ENCODE measurements at places on chromosomes 7 and 10. TPM values are rescaled to one million over a fixed set of nuclear protein-coding genes. Genes with fewer than 3 reads are reported as not detected.
A peak's percentile ranks its signal among the peaks of the same experiment; 100 is the strongest.

HOXA10 gene
- total RNA-seq: 21.2 TPM

LBX1 gene
- 3.3 TPM for total RNA-seq

MMD2 gene
- total RNA-seq: not detected

ANKRD2 gene
- 27.6 TPM for total RNA-seq

SUPV3L1 gene
- 25.0 TPM for total RNA-seq

DUSP5 gene
- total RNA-seq: 2.0 TPM

PIK3CG gene
- total RNA-seq: 3.3 TPM

DNA sequence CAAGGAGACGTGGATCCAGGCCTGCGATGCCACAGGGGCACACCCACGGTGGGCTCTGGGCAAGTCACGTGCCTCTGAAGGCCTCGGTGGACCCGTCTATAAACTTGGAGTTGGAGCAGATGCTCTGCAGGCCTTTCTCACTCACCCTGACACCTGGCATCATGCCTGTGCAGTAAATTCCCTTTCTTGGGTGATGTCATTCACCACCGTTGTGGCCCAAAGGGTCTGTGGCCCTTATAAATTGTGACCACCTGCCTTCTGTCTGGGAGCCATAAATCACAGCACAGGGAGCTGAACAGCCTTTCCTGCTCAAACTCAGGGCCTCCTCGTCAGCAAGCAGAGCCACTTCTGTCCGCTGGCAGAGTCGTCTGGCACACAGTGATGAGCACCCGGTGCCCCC, 52.2 kb downstream of the GPAM start:
- H3K36me3 ChIP-seq: no peaks in the 10 kb centered on the region
- H3K4me1 ChIP-seq: peaks cover 19% of the 10 kb centered on the region

GRCh38 chr7:93913197-93913596, 6.8 kb downstream of the GNGT1 start:
- H3K4me3 ChIP-seq: no peak overlapping the region
- no peak for DNase-seq
- no peaks in the 10 kb centered on the region for H3K4me1 ChIP-seq
- H3K27me3 ChIP-seq: no peaks in the 10 kb centered on the region

DNA sequence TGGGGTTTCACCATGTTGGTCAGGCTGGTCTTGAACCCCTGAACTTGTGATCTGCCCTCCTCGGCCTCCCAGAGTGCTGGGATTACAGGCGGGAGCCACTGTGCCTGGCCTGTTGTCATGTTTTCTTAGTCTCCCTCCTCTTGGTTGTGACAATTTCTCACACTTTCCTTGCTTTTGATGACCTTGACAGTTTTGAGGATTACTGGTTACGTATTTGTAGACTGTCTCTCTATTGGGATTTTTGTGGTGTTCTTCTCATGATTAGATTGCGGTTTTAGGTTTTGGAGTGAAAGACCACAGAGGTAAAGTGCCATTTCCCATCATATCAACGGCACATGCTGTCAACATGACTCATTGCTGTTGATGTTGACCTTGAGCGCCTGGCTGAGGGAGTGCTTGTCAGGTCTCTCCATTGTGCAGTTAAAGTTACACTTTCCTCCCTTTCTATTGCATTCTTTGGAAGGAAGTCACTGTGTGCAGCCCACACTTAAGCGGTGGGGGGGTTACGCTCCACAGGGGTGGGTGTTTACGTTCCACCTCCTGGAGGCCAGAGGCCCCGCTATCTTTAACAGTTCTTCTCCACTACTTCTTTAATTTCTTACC, 10.8 kb downstream of the NEURL1 start:
- H3K36me3 ChIP-seq: no peaks in the 10 kb centered on the region
- H3K27me3 ChIP-seq: peaks cover 2% of the 10 kb centered on the region
- H3K4me1 ChIP-seq: peaks cover 9% of the 10 kb centered on the region
- DNase-seq: no peak
- H3K27ac ChIP-seq: no peak overlapping the region
- H3K4me3 ChIP-seq: no peak overlapping the region

DNA sequence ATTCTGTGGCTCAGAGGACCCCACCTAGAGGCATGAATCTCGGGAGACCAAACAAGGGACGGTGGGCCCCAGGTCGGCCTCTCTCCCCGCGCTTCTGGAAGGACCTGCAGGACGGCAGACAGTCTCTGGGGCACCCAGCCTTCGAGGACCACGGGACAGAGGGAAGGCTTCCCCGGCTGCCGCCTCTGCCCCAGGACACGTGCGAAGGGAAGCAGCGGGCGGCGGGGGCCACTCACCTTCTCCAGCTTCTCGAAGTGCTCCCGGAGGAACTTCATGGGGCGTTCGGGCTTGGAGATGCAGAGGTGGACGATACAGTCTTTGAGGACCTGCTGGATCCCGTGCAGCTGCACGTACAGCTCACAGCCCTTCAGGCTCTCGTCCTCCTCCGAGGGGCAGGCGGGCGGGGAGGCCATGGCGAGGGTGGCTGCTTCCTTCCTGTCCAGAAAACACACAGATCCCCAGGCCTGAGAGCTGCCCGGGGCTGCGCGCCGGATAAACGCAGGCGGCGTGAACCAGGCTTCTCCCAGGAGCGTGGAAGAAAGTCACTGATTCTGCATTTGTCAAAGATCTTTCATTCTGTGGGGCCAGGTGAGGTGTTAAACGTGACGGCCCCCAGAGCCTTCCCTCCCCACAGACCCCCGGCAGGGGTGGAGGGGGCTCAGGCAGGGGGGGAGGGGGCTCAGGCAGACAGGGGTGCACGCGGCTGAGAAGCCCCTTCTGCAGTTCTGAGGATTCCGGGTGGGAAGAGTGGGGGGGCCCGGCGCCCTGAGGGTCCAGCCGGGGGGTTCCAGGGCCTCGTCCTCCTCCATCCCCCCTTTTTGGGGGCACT, 15.2 kb upstream of the DNAAF5 start:
- peak; percentile 38 for DNase-seq
- no peak overlapping the region for H3K27ac ChIP-seq
- peaks cover 4% of the 10 kb centered on the region for H3K36me3 ChIP-seq
- H3K27me3 ChIP-seq: no peaks in the 10 kb centered on the region

DNA sequence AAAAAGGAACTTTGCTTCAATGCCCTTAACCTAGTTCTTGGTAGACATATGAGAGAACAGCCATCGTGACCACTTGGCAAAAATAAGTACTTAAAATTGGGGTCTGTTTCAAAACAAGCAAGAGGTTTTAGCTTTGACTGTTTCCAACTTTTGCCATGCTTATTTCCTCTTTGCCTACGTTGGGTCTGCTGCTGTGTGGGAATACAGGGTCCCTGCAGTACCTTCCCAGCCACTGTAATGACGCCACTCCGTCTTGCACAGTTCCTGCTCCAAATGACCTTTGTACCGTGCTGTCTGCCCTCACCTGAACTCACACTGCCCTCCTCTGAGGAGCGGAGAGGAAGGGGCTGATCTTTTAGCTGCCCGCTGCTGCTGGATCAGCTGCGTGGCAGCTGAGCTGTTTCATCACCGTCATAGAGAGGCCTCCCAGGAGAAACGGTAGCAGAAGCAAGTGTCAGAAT, 133.1 kb downstream of the MAPK8 start:
- no peak for DNase-seq
- H3K36me3 ChIP-seq: peaks cover 5% of the 10 kb centered on the region
- H3K27ac ChIP-seq: no peak overlapping the region
- H3K27me3 ChIP-seq: no peaks in the 10 kb centered on the region
- no peak overlapping the region for H3K4me3 ChIP-seq

DNA sequence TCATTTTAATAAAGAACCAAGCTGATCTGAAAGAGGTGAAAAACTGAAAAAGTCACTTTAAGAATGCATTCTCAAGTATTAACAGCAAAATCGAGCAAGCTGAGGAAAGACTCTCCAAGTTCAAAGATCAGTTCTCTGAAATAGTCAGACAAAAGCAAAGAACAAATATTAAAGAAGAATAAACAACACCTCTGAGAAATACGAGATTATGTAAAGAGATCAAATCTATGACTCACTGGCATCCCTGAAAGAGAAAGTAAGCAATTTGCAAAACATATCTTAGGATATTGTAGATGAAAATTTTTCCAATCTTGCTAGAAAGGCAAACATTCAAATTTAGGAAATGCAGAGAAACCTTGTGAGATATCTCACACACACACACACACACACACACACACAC, 138.4 kb upstream of the HGF start:
- no peak overlapping the region for H3K27ac ChIP-seq
- H3K4me1 ChIP-seq: no peaks in the 10 kb centered on the region
- DNase-seq: no peak
- H3K4me3 ChIP-seq: no peak overlapping the region
- H3K27me3 ChIP-seq: no peaks in the 10 kb centered on the region

GRCh38 chr10:110170142-110170971, 37.0 kb upstream of the MXI1 start:
- peaks cover 13% of the 10 kb centered on the region for H3K4me1 ChIP-seq
- H3K27ac ChIP-seq: no peak overlapping the region
- peak; percentile 42 for DNase-seq
- H3K4me3 ChIP-seq: no peak overlapping the region

GRCh38 chr10:116815641-116816415, 33.5 kb upstream of the ENO4 start:
- H3K27me3 ChIP-seq: peaks cover 34% of the 10 kb centered on the region
- no peak overlapping the region for H3K27ac ChIP-seq
- H3K4me3 ChIP-seq: no peak overlapping the region
- no peak for DNase-seq

DNA sequence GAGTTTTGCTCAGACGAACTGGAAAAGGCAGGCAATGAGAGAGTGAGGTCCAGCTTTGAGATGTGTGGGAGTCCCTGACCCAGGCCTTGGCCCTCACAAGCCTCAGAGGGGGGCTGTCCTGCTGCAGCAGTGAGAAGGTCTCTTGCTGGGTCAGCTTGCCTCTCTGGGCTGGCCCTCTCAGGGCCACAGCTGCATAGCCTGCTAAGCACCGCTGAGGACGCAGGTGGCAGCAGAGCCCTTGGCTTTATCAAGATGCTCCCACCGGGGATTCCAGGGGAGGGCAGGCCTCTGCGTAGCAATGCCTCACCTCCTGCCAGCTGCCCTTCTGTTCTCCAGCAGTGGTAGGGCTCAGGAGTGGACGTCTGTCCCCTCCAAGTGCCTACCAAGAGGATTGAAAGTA, 128.7 kb downstream of the COBL start:
- H3K4me1 ChIP-seq: peaks cover 12% of the 10 kb centered on the region
- peak overlapping the region; percentile 53 for H3K27ac ChIP-seq
- no peaks in the 10 kb centered on the region for H3K27me3 ChIP-seq

DNA sequence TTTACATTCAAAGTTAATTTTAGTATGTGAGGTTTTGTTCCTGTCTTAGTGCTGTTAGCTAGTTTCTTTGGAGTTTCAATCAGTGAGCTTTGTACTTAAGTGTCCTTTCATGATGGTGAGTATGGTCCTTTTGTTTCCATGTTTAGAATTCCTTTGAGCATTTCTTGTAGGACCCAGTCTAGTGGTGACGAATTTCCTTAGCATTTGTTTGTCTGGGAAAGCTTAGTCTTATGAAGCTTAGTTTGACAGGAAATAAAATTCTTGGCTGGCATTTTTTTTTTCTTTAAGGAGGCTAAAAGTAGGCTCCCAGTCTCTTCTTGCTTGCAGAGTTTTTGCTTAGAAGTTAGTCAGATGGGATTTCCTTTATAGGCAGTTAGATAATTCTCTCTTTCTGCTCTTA, 209.2 kb upstream of the SEMA3C start:
- DNase-seq: no peak
- no peak overlapping the region for H3K4me3 ChIP-seq
- H3K27ac ChIP-seq: no peak overlapping the region
- no peaks in the 10 kb centered on the region for H3K36me3 ChIP-seq

DNA sequence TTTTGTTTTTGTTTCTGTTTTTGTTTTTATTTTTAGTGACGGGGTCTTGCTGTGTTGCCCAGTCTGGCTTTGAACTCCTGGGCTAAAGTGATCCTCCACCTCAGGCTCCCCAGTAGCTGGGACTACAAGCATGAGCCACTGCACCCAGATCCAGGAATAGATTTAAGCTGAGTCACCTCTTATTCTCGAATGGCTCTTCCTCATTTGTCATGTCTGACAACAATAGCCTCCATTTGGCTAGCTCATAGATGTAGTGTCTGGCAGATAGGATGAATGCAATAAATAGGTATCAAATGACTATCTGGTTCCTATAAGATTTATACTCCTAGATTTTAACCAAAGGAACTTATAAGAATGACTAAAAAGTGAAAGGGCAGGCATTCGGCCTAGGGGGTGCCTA, 172.9 kb downstream of the TMEM26 start:
- H3K36me3 ChIP-seq: no peaks in the 10 kb centered on the region
- H3K27me3 ChIP-seq: no peaks in the 10 kb centered on the region
- H3K4me1 ChIP-seq: no peaks in the 10 kb centered on the region
- no peak overlapping the region for H3K27ac ChIP-seq
- no peak overlapping the region for H3K4me3 ChIP-seq

Measured in muscle of leg (tissue), 16 donors.